NCI-H2029 (cell line): ENCODE measurements at places on chromosomes 12 and 14.
A peak's percentile ranks its signal among the peaks of the same experiment; 100 is the strongest.

DNA sequence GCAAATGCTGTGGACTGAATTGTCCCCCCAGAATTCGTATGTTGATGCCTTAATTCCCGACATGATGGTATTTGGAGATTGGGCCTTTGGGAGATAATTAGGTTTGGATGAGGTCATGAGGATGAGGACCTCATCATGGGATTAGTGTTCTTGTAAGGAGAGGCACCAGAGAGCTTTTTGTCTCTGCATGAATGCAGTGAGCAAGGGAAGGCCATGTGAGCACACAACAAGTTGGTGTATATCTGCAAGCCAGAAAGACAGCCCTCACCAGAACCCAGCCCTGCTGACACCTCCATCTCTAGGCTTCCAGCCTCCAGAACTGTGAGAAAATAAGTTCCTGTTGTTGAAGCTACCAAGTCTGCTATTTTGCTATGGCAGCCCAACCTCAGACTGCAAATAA lies 51.9 kb upstream of the SMCO2 start:
- DNase-seq = no peak

DNA sequence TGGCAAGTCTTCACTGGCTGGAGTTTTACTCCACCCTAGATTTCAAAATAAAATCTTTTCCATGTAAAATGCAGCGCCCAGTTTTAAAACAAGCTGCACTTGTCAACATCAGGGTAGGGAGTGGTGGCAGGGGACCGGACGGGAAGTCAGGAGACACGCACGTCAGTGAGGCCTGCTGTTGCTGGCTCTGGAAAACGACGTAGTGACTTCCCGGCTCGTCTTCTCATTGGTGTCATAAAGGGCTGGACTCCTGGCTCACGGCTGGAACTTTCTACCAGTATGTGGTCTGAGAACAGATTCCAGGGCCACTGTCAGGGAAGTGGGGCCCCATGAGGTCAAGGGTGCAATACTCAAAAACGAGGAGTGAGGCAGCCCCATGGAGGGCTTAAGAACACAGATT lies 64.2 kb upstream of the FOXN3 start:
- no peak for DNase-seq

- DNase-seq = no peak
Measured at GRCh38 chr14:34436118-34436905, 25.7 kb downstream of the SPTSSA start.

GRCh38 chr14:56023661-56024081 lies 94.5 kb upstream of the PELI2 start:
- no peak for DNase-seq

DNA sequence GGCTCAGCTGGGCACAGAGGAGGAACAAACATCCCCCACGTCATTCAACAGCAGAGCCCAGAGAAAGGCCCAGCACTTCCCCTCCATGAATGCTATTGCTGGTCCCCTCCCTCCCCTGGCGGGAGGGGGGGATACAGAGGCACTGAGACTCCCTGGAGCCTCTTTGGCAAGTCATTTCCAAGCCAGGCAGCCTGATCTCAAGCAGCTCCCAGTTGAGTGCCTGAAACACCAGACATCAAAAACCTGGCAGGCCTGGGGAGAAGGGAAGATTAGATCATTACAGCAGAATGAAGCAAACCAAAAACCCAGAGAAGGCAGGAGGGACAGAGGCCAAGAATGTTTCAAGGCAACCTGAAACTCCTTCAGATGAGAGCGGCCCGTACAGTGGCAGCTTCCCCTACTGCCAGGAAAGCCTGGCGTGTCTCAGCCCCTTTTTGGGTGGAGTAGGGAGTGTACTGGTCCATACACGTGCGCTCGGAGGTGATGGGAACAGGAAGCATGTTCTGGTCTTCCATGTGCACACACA lies 92.1 kb downstream of the LRRC74A start:
- peak; percentile 64 for DNase-seq

DNA sequence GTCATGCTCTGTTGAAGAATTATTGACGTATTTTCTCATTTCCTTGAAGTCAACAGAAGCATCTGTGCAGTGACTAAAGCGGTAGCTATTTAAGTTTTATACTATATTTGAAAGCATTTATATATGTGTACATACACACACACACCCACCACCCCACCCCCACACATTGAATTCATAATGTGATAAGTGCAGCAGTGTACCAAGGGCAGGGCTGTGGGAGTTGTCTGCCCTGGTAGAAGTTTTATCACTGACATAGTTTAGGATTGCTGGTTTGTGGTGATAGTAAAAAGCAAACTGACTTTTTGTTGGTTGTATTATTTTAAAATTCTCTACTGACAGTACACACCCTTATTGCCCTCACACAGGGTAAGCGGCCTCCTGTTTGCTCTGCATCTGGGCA lies 39.1 kb downstream of the GAS2L3 start:
- DNase-seq = no peak

DNA sequence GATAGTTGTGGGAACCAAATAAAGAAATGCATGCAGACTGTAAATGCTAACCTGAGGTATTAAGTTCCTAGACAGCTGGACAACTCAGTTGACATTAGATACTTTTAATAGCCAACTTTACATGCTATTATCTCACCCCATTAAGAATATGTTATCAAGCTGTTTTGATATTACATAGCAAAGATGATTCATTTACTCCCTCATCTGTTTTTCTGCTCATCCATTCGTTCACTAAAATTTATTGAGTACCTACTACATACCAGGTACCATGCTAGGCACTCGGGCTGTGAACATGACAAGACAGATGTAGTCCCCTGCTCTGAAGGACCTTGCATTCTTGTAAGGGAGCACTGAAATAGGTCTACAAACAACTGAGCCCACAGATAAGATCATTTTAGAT lies 192.4 kb downstream of the DACT1 start:
- no peak for DNase-seq

GRCh38 chr14:102868956-102869547 lies 53.4 kb upstream of the AMN start:
- no peak for DNase-seq

- DNase-seq = no peak
Measured at GRCh38 chr14:96663491-96664067, 133.6 kb upstream of the VRK1 start.

DNA sequence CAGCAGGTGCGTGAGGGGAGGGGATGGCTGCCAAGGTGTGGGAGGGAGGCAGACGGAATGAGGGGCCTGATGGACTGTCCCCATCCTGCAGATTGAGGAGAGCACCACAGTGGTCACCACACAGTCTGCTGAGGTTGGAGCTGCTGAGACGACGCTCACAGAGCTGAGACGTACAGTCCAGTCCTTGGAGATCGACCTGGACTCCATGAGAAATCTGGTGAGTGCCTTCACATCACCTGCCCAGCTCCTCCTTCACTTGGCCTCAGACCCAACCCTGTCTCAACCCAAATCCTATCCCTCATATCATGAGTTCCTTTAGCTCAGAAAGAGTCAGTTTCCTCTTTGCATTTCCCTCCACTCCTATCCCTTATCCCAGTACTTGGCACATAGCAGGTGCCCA lies 2.7 kb downstream of the KRT18 start:
- DNase-seq = no peak

DNA sequence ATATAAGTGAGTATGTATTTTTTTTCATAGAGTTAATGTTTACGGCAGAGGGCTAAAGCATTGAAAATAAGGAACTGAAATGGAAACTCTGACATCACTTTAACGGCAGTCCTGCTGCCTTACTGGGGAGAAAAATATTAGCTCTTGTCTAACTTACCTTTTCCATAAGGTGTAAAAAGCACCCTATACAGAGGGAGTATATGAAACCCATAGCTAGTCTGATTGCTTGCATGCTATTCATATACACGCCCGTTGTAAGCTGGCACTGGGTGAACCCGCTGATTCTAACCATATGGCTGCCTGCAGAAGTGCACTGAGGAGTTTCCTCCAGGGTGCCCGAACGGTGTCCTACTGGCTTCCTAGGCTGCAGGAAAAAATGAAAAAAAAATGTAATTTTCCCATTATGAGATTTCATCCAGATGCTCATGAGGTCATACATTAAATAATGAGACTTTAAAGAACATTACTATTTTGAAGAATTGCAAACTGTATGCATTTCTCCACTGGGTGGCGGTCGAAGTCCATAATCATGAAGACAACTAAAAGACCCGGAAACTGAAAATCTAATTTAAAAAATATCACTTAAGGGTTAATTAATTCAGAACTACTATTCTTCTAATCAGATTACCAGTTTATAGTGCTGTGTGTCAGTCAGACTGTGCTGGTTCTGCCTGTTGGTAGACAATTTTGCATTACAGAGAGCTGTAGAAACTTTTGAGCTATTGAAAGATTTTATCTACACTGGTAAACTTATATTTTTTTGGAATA lies 144.7 kb downstream of the ALX1 start:
- DNase-seq = no peak

DNA sequence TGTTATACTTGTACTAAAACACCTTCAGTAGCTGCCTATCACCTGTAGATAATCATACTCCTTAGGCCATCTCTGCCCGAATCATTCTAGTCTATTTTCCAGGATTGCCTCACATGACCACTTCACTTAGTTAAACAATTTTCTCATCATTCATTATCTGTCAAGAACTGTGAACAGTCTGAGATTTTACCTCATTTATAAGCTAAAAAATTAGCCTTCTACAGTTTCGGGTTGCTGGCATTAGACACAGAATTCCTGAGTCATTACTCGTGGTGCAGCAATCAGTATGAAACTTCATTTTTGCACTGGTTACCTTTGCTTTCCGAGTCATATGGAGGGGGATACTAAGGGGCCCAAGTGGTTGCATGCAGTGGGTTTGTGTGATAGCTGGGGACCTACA lies 57.6 kb upstream of the OTOGL start:
- no peak for DNase-seq

GRCh38 chr12:6816598-6816997 lies 5.0 kb upstream of the GPR162 start:
- no peak for DNase-seq

DNA sequence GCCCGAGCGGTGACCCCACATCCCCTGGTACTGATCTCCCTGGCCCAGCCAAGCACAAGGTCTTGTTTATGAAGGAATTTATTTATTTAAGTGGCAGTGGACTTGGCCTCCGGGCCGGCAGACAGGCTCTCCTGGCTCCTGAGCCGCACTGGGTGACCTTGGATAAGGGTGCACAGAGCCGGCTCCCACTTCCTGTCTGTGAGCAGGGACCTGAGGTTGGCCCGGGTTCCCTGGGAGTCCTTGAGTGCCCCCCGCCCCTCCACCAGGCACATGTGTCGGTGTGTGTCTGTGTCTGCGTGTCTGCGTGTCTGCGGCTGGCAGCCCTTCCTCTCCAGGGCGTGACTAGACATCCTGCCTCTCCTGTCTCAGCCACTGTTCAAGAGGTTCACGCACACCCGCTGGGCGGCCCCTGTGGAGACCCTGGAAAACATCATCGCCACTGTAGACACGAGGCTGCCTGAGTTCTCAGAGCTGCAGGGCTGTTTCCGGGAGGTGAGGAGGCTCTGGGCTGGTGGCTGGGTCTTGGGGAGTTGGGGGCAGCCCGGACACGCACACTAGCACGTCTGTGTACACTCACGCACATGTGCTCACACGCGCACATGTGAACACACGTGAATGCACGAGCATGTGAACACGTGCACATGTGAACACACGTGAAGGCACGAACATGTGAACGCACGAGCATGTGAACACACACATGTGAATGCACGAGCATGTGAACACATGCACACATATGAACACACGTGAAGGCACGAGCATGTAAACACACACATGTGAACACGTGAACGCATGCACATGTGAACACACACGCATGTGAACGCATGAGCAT lies 9.3 kb downstream of the TNFAIP2 start:
- DNase-seq = no peak

- no peak for DNase-seq
Measured at GRCh38 chr12:22268973-22269372, 65.5 kb downstream of the ST8SIA1 start.

DNA sequence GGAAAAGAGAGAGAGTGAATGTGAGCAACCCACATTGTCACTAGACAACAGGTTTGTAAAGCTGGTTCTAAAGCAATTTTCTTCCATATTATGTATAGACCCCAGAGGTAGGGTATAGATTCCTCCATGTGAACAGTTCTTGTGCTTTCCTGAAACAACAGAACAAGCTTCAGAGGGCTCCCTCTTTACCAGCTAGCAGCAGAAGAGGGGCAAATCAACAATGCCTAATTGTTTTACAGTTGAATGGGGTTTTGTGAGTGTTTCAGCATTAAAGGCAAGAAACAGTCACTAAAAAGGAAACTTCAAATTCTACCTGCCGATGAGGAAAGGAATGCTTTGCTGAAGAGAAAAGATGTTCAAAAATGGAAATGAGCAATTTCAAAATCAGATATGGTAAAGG lies 341.2 kb upstream of the KITLG start:
- DNase-seq = no peak

GRCh38 chr14:104179126-104179525 lies 40.7 kb downstream of the KIF26A start:
- no peak for DNase-seq

- DNase-seq = no peak
Measured at GRCh38 chr14:68687746-68688145, 105.1 kb downstream of the ZFP36L1 start.

GRCh38 chr12:70830221-70831061 lies 90.1 kb downstream of the PTPRR start:
- no peak for DNase-seq

GRCh38 chr12:18141048-18141982 lies 51.3 kb upstream of the RERGL start:
- DNase-seq = no peak

DNA sequence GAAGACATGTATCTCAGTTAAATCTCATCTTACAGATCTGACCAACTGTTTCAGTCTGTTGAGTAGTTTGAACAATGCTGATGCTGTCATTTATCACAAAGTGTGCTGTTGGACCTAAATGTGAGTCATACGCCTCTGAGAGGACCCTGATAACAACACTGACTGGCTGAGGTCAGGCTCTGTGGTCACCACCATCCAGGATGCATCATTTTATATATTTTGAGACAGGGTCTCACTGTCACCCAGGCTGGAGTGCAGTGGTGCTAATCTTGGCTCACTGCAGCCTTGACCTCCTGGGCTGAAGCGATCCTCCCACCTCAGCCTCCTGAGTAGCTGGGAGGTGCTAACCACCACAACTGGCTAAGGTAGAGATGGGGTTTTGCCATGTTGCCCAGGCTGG lies 181.0 kb upstream of the RGS6 start:
- no peak for DNase-seq

- DNase-seq = no peak
Measured at GRCh38 chr12:32586390-32586789, 92.7 kb upstream of the DNM1L start.

DNA sequence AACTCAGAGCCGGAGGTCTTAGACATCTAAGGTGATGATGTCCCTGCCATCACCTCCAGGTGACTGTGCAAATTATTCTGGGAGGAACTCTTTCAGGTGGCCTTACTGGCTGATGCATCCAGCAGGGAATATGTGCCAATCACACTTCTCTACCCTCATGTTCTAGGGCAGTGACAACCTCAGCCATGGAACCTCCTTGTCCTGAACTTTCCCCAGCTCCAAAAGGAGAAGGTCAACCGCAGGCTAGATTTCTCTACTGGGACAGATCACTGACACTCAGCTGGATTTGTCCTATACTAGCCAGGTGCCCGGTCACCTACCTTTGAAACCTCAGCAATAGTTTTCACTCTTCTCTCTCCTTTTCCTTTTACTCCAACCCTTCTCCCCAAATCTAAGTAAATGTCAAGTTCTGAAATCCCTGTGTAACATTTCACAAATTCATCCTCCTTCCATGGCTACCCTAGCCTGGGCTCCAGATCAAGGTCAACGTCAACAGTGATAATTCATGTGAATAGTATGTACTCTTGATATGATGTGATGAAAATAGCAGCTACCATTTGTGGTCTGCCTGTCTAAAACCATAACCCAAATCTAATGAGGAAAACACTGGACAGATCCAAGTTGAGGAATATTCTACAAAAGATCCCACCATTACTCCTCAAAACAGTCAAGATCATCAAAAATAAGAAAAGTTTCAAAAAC lies 115.0 kb upstream of the EGLN3 start:
- no peak for DNase-seq

GRCh38 chr14:63605041-63605532 lies 36.6 kb downstream of the WDR89 start:
- DNase-seq = no peak
